SK-MEL-5 (cell line): ENCODE measurements at places on chromosomes 11 and 22. TPM values are rescaled to one million over a fixed set of nuclear protein-coding genes. Genes with fewer than 3 reads are reported as not detected.

DNA sequence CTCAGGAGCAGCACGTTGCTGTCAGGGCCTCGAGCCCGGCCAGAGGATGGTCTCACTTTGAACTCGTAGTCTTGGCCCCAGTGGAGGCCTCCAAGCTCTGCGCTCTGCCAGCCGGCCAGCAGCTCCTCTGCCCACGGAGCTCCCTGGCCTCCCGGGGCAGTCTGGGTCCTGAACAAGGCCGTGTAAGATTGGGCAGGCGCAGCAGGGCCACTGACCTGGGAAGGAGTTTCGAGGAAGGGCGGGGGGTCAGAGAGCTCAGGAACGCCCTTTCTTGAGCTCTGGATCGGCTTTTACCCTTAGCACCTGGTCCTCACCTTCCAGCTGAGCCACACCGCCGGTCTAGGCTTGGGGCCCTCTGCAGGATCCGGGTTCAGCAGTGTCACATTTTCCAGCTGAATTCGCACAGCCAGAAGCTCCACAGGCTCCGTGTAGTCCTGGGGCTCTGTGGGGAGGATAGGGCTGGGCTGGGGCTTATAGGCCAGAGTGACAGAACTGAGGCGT is 2.1 kb downstream of the ROBO4 start:
- DNase-seq: no peak

DNA sequence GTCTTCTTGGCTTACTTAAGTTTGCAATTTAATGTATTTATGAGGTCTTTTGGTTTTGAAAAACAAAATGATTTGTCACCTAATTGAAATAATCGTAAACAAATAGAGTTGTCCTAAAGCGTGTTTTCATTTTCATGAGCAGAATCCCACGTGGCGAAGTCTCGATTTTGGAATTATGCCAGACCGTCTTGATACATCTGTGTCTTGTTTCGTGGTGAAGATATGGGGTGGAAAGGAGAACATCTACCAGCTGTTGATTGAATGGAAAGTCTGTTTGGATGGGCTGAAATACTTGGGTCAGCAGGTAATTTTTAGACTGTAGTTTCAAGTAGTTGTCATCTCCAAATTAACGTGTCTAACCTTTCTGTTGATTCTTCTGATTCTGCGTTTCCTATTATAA is 64.7 kb downstream of the UVRAG start:
- no peak for DNase-seq

Gene TXN2
- total RNA-seq: 26.9 and 37.1 TPM in 2 replicates

DNA sequence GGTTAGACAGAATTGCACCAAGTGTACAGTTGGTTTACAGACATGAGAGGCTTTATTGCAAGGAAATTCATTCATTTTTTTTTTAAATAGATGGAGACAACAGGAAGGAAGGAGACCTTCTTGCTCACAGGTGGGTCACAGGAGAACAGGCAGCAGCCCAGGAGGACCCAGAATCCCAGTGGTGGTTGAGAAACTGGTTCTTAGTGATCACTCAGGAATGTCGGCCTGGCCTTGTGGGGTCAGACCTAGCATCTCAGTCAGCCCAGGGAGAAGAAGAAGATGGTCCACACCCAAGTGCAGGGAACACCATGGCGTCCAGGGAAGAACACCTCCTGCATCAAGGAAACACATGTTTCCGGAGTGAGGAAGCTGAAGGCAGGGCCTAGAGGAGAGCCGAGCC is 849 bp downstream of the KRTAP5-11 start:
- no peak for DNase-seq

Gene MYO7A
- total RNA-seq: 0.48 and 0.61 TPM in 2 replicates

Gene NCF4
- not detected in 2 replicates for total RNA-seq

- DNase-seq: no peak
Measured at GRCh38 chr11:132639986-132640385, 892.3 kb downstream of the OPCML start.

Gene FGF3
- total RNA-seq: not detected in 2 replicates

Gene RIN1
- total RNA-seq: 12.1 and 12.2 TPM in 2 replicates

- peak; percentile 33 for DNase-seq
Measured at GRCh38 chr11:776561-777287, 563 bp downstream of the GATD1 start.

DNA sequence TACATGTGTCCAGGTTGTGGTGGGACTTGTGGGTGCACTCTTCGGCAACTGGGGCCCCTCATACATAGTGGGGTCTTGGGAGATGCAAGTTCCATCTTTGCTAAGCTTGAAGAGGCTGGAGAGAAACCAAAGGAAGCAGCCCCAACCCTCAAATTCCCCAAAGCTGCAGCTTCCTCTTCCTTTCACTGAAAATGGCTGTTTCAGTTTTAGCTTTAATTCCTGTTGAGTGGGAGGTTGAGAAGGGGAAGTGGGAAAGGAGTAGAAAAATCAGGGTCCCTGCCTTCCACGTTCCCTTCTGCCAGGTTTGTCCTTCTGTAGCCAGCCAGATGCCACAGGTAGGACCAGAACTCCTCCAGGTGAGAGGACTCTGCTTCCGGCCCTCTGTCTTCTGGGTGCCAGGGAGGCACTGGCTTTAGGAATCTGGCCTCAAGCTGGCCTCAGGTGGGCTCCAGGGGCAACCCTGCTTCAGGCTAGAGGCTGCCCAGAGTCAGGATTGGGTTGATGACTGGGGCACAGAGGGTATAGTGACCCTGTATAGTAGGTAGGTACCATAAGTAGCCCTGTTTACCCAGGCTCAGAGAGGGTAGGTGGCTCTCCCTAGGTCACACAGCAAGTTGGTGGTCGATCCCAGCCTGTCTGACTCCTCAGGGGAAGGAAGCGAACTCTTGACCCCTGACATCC is 16.2 kb downstream of the P2RY6 start:
- DNase-seq: no peak

- no peak for DNase-seq
Measured at GRCh38 chr11:110379261-110379660, 50.5 kb upstream of the FDX1 start.

Gene BTBD18
- not detected in 2 replicates for total RNA-seq

GRCh38 chr11:129323896-129324502 is 51.6 kb upstream of the BARX2 start:
- DNase-seq: no peak

DNA sequence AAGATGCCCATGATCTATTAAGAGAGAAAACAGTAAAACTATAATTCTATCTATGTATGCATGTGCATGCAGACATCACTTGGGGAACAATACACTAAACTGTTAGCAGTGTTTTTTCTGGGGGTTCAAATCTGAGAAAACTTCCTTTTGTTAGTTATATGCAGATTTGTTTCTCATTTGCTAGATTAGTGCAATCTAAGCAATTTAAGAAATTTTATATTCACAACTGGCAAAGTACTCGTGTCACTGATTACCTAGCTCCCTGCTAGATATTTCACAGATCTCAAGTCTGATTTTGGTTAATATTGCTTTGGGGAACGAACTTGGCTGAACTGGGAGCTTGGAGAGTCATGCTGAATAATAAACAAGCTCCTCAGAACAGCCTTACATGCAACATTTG is 14.9 kb upstream of the OSBP start:
- DNase-seq: no peak

GRCh38 chr11:135027461-135027860 is 615.4 kb upstream of the B3GAT1 start:
- peak; percentile 38 for DNase-seq
